ENCODE measurements at places on chromosomes 5 and 9.

DNA sequence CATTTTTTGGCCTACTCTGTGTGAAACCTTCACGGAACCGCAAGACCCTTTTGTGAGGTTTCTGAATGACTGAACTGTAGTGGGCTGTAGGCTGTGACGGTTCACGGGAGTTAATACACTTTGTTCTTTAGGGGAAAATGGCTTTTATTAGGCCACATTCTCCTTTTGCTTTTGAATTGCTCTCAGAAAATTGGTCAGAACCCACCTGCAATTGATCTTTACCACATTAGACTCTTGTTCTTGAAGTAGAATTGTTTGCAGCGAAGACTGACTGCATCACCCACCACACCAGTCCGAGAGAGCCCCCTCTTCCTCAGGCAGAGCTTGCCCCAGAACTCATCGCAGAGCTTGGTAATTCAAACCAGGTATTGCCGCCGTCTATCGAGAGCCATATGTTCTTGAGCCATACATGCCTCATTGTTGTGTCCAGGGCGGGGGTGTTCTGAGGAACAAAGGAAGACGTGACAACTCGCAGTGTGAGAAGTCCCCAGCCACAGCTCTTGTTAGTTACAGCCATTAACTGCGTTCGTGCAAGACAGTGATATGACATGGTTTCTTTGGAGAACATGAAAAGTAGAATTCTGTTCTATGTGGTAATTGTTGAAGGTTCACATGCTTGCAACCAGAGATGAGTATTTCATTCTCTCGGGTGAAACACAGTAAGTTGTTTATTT, 166.4 kb upstream of the OTULINL start:
- no peak for DNase-seq

- DNase-seq: no peak
Observed at GRCh38 chr5:154526231-154527226, 48.5 kb upstream of the HAND1 start.

DNA sequence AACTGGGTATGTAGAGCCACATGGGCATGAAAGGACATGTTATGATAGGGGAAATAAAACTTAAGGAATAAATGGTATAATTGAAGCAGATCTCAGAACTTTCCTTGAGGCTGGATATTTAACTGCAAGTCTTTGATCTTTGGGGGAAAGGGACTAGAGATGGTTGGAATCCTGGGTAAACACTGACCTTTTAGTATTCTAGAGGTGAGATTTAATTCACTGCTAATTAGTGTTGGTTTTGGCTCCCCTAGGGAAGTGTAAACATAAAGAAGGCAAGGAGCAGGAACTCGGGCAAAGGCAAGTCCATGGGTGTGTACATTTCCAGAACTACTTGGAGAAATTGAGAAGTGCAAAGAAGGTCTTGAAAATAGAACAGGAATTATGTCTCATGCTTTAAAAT, 16.6 kb downstream of the NIM1K start:
- DNase-seq: no peak

DNA sequence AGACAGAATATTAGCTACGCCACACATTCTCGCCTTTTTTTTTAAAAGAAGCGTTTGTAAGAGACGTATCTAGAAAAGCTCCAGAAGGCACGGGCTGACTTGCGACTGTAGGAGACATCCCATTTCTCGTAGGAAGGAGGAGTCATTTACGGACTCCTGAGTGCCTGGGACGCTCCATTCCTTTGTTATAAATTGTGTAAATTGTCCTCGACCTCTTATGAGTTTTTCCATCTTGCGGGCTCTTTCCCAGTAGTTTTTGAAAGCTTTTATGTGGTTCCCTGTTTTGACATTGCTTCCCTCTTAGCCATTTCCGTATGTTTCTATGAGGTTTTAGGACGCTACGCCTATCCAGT, 1.0 kb downstream of the RABL6 start:
- no peak for DNase-seq

DNA sequence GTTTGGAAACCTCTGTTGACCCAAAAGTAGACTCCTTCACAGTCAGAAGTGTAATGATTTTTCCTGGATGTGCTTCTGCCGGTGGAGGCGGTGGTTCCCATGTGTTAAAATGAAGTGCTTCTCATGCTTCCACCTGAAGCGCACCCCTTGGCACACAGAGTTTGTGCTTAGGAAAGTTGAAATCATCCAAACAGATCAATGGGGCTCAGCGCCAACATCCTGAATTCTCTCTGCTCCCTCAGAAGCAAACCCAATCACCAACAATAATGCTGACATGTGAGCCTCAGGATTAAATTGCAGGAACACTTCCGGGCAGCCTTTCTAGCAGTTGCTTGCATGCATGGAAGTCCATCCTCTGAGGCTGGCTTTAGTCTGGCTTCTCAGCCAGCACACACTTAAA, 71.0 kb downstream of the MED10 start:
- DNase-seq: no peak

DNA sequence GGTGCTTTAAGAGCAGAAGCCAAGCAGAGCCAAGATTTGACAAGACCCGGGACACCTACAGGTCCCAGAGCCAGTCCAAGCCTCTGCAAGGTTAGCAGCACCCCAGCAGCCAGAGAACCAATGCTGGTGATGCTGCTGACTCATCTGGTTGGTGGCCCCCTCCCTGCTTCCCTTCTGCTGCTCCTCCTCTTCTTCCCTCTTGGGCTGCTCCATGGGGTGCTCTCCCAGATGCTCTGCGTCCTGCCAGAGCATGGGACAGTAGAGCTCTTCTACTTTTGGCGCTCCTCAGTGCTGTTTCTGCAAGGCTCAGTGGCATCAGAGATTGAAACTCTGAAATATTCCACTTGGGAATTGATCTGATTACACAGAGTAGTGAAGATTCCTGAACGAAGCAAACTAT, 76.1 kb upstream of the SAP30L start:
- no peak for DNase-seq

DNA sequence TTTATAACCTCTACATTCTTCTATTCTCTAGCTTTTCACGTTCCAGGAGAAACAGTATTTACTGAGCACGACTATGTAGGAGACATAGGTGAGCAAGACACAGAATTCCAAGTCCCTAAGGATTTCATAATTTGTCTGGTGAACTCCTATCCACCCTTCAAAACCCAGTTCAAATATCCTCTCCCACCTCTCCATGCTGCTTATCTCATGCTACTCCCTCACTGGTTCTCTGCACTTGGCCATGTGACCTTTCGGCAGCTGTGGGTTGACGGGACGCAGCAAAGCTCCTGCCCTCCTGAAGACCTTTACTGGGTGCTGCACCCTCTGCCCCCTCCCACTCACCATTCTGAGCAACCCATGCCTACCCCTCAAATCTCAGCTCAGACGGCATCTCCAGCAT, 173.2 kb downstream of the RGS3 start:
- DNase-seq: no peak

DNA sequence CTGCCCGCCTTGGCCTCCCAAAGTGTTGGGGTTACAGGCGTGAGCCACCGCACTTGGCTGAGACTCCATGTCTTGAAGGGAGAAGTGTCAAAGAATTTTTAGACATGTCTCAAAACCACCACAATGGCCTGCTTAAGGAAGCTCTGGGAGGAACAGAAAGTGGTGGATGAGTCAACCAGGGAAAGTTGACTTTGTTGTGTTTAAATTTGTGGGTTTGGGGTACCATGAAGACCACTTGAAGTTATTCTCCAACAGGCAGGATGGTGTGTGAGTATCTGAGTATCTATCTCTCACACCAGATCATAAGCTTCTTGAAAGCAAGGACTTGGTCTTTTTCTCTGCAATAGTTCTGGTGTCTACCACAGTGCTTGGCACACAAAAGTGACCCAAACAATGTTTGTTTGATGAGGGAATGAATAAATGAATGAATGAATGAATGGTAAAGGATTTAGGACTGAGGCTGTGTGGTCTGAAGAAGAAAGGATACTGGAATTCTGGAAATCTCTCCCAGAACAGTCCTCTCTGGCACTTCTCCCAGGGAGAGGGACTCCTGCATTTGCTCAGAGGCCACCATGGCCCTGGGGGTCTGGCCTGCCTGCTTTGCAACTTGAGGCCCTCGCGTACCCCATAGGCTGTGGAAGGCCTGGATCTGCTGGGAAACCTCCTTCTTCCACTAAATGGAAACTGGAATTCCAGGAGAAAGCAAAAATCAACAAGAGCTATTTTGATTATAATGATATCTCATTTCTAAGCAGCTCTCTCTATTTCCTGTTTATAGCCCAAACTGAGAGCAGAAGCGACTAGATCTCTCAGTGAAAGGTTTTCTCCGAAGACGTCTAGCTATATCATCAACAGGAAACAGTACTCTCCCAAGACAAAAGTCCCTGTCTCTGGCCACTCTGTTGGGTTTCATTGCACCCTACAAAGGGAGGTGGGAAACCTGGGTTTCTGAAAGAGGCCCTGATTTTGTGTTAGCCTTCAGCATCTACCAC, 187.9 kb downstream of the PALM2AKAP2 start:
- DNase-seq: no peak

DNA sequence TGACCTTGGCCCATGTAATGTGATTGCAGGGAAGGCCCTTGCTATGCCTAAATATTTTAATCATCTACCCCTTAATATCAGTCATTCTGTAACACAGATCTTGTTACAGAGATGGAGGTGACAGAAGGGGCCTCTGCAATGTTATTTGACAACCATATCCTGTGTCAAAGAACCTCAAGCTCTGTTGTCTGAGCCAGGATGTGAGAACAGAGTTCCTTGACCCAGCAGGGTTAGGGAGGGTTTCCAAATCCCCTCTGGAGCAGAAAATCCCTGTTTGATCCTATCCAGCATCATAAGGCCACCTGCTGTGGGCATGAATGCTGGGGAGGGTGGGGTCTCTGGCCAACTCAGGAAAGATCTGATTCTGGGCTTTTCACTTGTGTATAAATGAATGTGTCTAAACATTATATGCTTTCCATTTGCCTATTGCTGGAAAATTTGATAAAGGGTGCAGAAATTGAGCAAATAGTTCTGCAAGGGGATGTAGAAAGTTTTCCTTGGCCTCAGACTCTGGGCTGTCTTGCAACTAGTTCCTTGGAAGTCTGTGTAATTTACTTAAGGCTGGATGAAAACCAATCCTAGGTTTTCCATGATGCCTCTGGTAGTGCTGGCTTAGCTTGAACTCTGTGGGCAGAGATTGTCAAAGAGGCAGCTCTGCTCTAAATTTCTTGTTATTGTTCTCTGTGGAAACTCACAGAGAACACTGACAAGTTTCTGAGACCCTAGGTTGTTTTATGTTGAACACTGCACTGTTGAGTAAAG, 71.0 kb downstream of the PGM5 start:
- no peak for DNase-seq

DNA sequence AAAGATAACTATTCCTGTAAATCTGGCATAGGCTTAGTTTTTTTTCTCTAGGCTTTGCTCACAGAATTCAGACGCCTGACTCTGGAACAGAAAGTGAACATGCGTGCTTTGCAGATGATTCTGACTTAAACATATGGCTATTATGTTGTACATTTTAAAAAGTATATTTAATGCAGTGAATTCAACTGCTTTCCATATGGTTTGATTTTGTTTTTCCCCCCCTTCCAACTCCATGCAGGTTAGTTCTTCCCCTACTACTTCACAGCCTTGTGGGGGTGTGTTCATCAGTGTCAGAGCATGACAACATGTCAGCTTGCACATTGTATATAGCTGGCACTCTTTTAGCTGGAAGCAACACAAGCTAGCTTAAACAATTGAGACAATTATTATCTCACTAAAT, 226.8 kb downstream of the TMEM167A start:
- no peak for DNase-seq

DNA sequence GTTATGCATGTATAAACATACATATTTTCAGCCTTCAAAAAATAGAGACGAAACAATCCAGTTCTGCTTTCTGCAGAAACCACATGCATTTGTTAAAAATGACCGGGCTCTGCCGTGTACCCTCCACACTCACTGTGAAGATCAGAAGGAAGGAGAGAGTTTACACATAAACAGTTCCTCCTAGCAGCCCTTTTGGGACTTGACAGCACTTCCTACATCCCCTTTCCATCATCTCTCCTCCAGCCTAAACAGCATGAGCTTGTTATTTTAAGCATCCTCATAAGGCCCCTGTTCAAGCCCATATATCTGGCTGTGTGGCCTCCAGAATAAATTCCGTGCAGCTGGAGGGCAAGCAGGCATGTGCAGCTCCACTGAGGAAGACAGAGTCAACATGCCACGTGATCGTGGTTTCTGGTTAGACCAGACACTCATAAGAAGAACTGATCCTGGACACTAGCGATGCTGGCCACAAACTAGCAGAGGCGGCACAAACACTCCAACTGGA, 42.2 kb downstream of the NIPAL4 start:
- no peak for DNase-seq

DNA sequence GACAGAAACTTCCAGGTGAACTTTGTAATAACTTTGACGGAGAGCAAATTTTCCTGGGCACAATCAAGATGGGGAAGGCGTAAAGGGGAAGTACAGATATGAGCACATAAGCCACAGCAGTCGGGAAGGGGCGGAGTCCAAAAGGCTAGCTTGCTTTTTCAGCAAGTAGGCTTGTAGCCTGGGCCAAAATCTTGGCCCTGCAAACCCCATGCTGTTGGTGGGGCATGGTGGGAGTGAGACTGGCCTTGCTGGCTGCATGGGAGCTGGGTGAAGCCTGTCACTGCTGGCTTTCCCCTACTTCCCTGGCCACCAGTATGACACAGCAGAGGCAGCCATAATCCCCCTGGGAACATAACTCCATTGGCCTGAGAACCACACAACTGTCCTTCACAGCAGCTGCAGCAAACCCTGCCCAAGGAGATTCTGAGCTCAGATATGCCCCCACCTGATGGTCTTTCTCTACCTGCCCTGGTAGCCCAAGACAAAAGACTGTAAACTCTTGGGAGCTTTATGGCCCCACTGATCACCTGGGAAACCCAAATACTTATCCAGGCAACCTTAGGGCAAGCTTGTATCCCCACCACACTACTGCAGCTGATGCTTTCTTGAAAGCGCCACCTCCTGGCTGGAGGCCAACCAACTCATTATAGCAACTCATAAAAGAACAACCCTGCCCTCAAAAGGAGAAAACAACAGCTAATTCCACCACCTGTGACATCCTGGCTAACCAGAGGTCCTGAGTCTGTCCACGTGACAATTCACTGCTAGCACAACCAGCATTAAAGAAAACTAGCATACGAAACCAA, 24.0 kb downstream of the DCTN4 start:
- no peak for DNase-seq

DNA sequence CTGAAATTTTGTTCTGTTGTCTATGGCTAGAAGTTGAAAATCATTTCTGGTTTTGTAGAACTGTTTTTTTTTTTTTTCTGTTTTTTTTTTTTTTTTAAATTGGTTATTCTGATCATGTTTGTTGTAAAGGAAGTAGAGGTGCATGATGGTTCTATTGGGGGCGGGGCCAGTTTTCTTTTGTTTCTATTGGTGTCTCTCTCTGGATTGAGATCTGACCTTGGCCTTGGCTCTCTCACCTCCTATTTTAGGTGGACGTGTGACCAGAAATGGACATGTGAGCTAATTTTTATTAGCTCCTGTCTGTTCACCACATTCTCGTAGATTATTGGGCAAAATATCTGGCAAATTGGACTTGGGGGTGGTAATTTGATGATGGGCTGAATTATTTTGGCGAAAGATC, 3.2 kb downstream of the ZNF618 start:
- DNase-seq: no peak

DNA sequence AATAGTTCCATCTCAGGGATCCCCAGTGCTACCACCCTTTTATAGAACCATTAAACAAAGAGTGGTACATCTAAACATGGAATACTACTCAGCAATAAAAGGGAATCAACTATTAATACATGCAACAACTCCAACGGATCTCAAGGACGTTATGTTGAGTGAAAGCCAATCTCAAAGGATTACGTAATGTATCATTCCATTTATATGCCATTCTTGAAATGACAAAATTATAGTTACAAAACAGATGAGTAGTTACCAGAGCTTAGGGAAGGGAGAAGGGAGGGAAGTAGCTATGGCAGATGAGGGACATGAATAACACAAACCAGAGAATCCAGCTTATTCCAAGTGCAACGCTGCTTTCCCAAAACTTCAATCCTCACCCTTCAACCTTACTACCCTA, 69.5 kb downstream of the ACTL7B start:
- DNase-seq: no peak

Measured in endothelial cell (in vitro differentiated cells).